ENCODE measurements at places on chromosomes 13 and 19. TPM values are rescaled to one million over a fixed set of nuclear protein-coding genes. Genes with fewer than 3 reads are reported as not detected.

The ZNF835 gene
- total RNA-seq = 5.5 TPM

The CEACAM1 gene
- 9.4 TPM for total RNA-seq

The BEST2 gene
- not detected for total RNA-seq

The GIPR gene
- total RNA-seq = 0.69 TPM

The SOX21 gene
- total RNA-seq = not detected

The POU2F2 gene
- 577 TPM for total RNA-seq

The ZNF471 gene
- total RNA-seq = 1.8 TPM

The DCLK1 gene
- total RNA-seq = not detected

The ZNF66 gene
- 19.1 TPM for total RNA-seq

The KLHL1 gene
- total RNA-seq = not detected

The CADM4 gene
- total RNA-seq = 0.95 TPM

The C19orf33 gene
- 0.58 TPM for total RNA-seq

The IGFL1 gene
- not detected for total RNA-seq

The MAMSTR gene
- total RNA-seq = 0.78 TPM

The CEACAM8 gene
- total RNA-seq = not detected

The ZNF98 gene
- not detected for total RNA-seq

The C1QTNF9 gene
- total RNA-seq = not detected

The PABPC3 gene
- total RNA-seq = 0.35 TPM

The SIRT2 gene
- 32.7 TPM for total RNA-seq

The PRR20E gene
- total RNA-seq = not detected

The PHF11 gene
- total RNA-seq = 128 TPM

The MARCHF2 gene
- 24.8 TPM for total RNA-seq

Measured in activated B cell treated with CpG ODN at 0.5 μM for 24 hours (primary cell).